ENCODE measurements at places on chromosomes 2 and 18.

DNA sequence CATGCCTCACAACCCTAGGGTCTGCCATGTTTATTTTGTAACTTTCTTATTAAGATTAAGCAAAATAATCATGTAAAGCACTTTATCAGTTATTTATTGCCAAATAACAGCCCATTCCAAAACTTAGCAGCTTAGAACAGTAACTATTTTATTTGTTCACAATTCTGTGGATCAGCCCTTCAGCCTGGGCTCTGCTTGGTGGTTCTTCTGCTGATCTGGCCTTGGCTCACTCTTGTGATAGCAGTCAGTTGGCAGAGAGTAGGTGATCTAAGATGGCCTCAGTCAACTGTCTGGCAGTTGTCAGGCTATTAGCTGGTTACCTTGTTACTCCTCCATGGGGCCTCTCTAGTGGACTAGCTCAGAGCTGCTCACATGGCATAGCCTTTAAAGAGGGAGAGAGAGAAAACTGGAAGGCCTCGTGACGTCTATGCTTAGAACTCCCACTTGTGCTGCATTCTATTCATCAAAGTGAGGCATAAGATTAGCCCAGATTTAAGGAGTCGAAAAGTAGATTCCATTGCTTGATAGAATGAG is 54.3 kb downstream of the PLCL1 start:
- no peak for DNase-seq

- no peak for DNase-seq
Observed at GRCh38 chr2:237326266-237327171, 87.4 kb downstream of the COL6A3 start.

- peak; percentile 76 for DNase-seq
Observed at GRCh38 chr2:231227310-231228162, 29.1 kb downstream of the ARMC9 start.

DNA sequence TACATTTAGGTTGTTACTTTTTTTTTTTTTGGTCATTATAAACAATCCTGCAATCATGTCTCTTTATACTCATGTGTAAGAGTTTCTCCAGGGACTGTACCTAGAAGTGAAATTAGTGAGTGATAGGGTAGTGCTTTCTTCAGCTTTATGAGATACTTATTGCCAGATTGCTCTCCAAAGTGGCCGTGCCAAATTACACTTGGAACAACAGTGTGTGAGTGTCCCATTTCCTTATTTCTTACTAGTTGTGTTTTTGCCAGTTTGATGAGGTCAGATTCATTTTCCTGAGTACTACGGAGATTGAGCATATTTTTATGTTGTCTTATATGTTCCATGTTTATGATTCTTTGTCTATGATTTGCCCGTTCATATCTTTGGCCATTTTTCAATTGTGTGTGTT is 39.2 kb downstream of the GALNT1 start:
- no peak for DNase-seq

DNA sequence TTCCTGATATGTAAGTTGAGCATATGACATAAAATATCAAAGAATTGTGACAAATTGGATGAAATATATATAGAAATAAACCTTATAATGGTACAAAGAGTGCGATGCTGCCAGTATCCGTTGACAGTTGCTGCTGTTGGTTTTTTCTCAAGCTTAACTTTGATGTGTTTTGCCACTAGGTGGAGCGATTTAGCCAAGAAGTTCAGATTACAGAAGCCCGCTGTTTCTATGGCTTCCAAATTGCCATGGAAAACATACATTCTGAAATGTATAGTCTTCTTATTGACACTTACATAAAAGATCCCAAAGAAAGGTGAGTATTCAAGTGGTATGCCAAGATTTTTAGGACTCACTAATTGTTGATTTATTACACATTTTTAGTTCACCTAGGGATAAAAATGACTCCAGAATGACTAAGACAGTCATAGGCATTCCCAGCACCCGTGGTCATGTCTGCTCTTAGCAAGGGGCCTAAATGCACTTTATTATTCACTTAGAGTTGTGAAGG is 2.1 kb downstream of the RRM2 start:
- peak; percentile 86 for DNase-seq

DNA sequence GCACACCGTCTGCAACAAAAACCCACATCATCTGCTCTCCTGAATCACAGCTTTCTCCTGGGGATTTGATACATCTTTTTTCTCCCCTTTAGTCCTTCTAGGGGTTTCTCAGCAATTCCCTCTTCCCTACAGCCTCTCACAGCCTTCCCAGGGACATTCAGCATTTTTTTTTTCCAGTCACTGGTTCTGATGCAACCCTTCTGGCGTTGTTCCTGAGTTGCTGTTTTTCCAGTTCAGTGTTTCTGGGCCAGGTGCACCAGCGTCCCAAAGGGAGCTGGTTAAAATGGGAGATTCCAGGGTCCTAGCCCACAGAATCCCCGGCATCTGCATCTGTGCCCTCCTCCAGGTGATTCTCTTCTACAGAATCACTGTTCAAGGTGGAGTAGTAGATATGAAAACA is 36.1 kb downstream of the ADCY3 start:
- DNase-seq = no peak

DNA sequence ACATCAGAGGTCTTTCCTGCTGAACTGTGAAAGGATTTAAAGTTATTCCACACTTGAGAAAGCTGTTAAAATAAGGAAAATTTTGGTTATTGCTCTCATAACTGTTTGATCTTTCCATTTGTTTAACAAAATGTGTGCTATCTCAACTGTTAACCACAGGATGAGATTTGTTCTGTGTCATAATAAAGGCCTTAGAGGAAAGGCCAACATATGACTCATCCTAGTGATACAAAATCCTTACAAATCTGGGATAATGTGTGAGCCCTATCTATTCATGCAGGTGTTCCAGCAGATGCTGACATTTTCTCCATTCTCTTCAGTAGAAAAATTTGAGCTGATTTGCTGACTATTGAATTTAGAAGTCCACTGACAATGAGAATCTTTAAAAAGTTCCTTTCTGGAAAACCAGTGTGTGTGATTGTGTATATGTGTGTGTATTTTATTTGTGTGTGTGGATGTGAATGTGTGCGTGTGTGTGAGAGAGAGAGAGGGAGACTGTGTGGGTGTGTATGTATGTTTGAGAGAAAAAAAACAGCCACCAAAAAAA is 1111.9 kb upstream of the GYPC start:
- DNase-seq = peak; percentile 0

DNA sequence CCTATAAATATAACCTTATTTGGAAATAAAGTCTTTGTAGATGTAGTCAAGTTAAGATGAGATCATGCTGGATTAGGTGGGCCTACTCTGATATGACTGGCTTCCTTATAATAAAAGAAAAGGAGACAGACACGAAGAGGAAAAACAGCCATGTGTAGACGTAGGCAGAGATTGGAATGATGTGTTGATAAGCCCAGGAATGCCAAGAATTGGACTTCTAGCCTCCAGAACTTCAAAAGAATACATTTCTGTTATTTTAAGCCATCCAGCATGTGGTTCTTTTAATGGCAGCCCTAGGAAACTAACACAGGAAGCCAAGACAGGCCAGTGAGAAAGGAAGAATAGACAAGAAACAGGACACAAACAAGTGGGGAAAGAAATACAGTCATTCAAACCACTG is 68.6 kb downstream of the NYAP2 start:
- DNase-seq = no peak

GRCh38 chr2:204638471-204639194 is 93.4 kb downstream of the PARD3B start:
- DNase-seq = no peak

DNA sequence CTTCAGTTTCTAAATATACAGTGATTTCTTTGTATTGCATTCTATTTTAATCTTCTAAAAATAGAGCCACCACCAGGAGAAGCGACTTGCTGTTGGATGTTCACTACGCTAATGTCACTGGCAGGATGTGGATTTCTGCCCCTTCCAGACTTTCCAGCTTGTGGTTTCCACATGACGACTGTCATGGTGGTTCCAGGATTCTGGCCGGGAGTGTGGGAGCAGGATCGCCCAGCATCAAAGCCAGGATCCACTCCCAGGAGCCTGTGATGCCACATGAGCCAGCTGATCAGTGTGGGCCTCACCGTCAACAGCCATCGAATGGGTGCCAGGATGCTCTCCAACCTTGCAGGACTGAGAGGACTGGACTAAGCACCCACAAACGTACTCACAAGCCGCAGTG is 148.8 kb downstream of the HDAC4 start:
- DNase-seq = no peak

- no peak for DNase-seq
Observed at GRCh38 chr18:41012194-41012593, 942.8 kb upstream of the PIK3C3 start.

GRCh38 chr2:6960659-6961058 is 43.4 kb downstream of the RNF144A start:
- peak; percentile 16 for DNase-seq

DNA sequence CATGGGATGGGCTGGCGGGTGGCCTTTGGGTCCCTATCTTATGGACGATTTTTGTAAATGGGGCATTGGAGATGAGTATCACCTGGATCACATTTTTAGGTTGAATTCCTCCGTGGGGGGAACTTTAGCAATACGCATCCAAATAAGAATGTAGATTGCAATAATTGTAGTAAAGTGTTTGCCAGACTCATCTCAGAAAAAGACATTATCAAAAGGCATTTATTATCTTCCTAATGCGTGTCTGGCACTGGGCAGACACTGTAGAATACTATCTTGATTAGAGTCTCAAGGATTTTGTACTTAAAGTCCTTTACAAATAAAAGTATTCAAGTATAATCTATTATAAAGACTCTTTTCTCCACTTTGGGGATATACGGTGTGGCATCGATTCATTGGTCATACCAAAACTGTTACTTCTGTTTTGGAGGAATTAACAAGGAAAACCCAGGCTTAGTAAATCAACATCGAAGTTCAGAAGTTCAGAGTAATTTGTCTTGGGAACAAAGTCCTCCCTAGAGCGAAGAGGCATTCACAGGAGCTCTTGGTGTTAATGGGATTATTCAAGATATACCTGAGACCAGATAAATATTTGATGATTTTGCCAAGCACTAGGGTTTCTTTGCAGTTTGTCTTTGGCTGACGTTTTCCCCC is 578 bp upstream of the ACKR3 start:
- no peak for DNase-seq

GRCh38 chr2:120448961-120449810 is 103.2 kb downstream of the INHBB start:
- DNase-seq = no peak

GRCh38 chr2:37766106-37766505 is 94.7 kb upstream of the CDC42EP3 start:
- peak; percentile 20 for DNase-seq

DNA sequence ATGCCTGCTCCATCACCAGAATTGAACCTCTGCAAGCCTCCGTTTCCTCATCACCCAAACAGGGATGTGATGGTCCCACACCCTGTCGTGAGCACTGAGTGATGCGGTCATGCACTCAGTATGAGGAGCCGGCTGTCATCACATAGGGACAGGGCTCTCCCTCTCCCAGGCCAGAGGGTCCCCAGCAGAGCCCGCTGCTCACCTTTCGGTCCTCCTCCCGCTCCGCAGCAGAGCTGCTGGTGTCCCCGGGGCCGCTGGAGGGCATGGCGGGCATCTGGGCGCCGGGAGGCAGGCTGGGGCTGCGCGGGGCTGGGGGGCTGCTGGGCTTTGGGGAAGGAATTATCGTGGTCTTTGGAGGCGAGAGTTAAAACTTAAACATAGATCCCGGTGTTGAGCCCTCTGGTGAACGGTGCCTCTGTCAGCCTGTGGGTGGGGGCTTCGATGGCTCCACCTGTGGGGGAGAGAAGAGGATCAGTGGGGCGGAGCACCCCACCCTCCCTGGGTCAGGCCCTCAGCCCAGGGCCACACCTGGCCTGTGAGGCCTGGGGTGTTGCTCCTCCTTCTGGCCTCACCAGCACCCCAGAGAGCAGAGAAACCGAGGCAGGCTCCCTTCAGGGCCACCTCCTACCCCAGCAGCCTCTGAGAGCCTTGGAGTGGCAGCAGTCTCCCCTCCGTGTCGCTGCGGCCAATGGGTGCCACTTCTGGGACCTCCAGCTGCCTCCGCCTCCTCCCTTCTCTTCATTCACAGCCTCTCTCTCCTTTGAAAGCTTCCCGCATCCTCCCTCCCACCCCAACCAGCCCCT is 27.8 kb downstream of the DNMT3A start:
- no peak for DNase-seq

DNA sequence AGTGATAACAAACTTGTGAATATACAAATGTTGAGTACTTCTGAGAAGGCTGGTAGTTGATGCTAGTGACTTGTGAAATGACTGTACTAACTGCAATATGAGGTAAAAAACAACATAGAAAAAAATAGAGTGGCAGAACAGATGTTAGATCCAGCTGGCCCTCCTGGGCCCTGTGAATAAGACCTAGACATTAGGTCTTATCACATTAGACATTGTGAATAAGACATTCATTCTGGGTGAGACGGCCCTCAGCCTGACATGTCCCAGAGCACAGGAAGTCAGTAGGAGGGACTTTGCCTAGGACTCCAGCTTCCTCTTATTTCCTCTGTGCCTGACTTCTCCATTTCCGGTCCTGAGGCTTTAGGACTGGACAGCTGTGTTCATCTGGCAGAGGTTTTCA is 22.9 kb downstream of the DOK1 start:
- no peak for DNase-seq

DNA sequence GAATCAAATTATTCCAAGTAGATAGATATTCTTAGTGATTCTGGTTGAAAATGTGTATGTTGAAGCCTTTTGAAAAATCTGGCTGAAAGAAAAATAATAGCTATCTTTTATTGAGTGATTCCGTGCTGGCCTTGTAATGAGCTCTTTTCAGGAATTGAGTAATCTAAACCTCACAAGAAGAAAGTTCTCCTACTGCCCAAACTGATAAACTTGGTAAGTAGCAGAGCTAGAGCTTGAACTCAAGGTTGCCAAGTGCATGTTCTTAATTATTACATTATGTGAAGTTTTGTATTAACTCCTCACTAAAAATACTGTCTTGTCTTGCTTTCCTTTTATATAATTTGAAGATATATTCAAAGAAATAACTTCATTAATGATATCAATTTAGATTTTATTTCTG is 1.6 kb upstream of the PPP1R1C start:
- DNase-seq = no peak

GRCh38 chr2:101942851-101943250 is 48.9 kb upstream of the IL1R2 start:
- no peak for DNase-seq

GRCh38 chr18:79864006-79864725 is 66.4 kb downstream of the KCNG2 start:
- no peak for DNase-seq

- DNase-seq = no peak
Observed at GRCh38 chr2:142796588-142796987, 80.9 kb upstream of the KYNU start.

GRCh38 chr2:28480403-28481049 is 15.3 kb upstream of the PLB1 start:
- no peak for DNase-seq

GRCh38 chr2:127679680-127680361 is 4.5 kb upstream of the LIMS2 start:
- DNase-seq = no peak

- no peak for DNase-seq
Observed at GRCh38 chr2:241867776-241868420, 1.6 kb upstream of the RTP5 start.

Measured in bronchial epithelial cell (primary cell).